ENCODE measurements at places on chromosomes 7 and 10.
A peak's percentile ranks its signal among the peaks of the same experiment; 100 is the strongest.

DNA sequence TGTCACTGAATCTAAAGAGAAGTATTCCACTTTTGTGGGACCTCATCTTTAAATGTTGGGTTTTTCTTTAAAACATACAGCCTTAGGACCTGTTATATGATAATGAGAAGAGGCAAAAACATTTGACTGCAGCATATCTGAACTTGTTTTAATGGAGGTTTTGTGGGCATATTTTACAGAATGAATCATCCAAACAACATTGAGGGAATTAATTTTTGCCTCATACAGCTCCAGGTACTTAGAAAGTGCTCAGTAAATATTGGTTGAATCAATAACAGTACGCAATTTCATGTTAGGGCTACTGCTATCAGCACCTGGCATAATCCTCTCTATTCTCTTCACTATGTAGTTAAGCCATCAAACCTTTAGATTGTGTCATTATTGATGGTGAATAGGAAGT lies 115.9 kb downstream of the MALRD1 start:
- no peak for ATAC-seq

DNA sequence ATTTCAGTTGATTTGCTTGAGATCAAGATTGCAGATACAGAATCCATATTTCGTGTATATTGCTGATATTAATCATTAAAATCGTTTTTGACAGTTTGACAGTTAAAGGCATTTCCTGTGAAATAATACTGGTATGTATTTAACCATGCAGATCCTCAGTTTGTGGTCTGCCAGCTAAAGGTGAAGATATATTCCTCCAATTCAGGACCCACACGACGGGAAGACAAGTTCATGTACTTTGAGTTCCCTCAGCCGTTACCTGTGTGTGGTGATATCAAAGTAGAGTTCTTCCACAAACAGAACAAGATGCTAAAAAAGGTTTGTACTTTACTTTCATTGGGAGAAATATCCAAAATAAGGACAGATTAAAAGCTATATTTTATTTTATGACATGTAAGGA lies 94.3 kb downstream of the PTEN start:
- no peak for ATAC-seq

DNA sequence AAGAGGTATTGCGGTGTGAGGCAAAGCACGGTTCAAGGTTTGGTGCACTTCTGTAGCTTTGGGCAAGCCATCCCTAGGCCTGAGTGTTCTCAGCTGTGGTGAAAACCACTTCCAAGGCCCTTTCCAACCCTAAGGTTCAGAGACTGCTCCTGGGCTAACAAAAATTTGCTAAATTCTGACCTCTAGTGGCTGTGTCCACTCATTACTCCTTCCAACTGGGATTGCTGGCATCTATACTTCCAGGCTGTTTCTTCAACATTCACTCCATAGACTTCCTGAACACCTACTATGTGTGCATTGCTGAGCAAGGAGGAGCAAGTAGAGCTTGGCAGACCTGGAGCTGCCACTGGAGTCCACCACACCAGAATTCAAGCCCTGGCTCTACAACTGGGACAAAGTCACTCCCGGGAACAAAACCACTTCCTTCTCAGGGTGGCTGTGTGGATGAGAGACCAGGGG lies 29.3 kb upstream of the SH3PXD2A start:
- ATAC-seq = peak; percentile 80

GRCh38 chr10:49541762-49542161 lies 2.8 kb upstream of the ERCC6 start:
- ATAC-seq = no peak

DNA sequence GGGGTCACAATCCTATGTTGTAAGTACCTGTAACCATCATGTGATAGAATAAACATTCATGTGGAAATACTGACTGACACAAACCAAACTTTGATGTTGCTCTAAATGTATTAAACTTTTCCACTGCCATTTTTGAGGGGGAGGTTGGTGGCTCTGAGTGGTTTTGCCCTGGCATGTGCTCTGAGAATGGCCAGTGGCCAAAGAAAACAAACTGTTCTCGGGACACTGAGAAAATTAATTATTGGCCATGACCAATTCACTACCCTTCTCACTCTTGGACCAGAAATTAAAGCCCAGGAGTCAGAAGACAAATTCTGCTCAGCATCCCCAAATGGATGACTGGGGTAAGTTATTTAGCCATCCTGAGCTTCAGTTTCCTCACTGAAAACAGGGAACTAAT lies 195.9 kb downstream of the XPNPEP1 start:
- ATAC-seq = no peak

- ATAC-seq = no peak
Observed at GRCh38 chr7:97022491-97023306, 1.9 kb downstream of the DLX5 start.

GRCh38 chr7:98514211-98515031 lies 102.7 kb upstream of the NPTX2 start:
- ATAC-seq = no peak

GRCh38 chr10:91592266-91592975 lies 40.5 kb downstream of the PPP1R3C start:
- no peak for ATAC-seq

DNA sequence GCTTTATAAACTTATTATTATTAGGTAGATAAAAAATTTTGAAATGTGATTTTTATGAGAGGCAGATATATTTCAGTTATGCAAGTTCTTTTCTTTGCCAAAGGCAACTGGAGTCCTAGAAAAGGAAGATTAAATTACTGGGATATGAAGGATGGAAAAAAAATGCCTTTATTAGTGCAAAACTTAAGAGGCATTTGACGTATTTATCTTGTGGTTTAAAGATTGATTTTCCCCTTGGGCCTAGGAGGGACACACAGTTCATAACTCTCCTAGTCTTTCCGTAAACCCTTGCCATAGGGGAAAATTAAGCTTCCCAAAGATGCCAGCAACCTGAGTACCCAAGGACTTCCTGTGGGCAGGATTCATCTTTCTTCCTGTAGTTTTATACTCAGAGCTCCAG lies 3.1 kb upstream of the STEAP4 start:
- ATAC-seq = no peak

- ATAC-seq = peak; percentile 95
Observed at GRCh38 chr10:79904671-79905321, 44.1 kb downstream of the SFTPD start.

GRCh38 chr10:75398692-75399460 lies 2.7 kb downstream of the ZNF503 start:
- ATAC-seq = no peak

DNA sequence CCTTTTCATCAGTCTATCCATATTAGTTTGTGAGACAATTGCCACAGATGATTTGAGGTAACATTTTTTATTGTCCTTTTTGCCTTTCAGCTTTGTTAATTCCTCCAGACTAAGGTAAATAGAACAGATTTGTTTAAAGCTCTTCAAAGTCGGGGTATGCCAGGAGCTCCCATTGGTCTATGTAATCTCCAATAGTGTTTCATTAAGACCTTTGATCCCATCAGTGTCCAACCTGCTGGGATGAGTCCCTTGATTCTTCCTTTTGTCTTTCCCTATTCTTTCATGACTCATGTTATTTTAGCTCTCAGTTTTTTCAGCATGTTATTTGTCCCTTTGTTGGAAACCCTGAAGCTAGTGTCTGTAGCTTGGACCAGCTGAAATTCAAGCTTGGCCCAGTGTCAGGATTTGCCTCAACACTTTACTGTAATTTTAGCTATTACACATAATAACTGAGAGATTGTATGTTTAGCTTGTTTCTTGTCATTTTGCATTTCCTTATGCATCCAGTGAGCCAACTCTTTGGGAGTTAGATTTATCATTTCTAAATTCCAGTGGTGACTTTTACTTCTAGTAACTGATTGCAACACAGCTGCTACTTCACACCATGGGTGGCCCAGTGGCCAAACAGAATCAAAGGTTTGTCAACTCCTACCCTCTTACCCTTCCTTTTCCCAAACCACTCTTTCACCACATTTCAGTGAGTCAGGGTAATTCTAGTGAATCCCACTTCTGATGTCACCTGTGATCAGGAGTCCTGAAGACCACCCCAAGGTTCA lies 15.3 kb downstream of the AGBL3 start:
- no peak for ATAC-seq

- ATAC-seq = no peak
Observed at GRCh38 chr10:112509558-112510291, 62.7 kb downstream of the VTI1A start.

DNA sequence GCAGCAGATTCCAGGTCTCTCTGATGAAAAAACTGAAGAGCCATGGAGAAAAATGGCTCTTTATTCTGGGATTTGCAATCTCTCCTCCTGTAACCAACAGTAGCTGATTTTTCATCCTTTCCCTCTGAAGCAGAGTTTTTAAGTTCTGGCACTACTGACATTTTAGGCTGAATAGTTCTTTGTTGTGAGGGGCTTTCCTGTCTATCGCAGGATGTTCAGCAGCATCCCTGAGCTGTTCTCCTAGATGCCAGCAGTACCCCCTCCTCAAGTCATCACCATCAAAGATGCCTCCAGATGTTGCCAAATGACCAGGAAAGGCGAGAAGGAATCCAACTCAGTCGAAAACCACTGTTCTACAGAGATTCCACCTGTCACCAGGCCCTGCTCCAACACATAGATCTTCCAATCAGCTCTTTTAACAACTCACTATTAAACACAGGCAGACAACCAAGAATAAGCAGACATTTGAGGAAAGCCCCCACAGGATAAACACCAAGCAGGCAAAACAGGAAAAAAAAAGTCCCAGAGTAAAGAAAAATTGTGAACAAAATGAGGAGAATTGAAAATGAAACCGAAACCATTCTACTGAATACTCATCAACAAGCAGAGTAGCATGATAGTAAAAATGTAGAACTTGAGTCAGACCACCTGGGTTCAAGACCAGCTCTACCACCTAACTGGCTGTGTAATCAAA lies 124.8 kb downstream of the MPP7 start:
- peak; percentile 35 for ATAC-seq

- ATAC-seq = no peak
Observed at GRCh38 chr7:151010037-151010306, 14.3 kb downstream of the ATG9B start.

GRCh38 chr7:33928986-33929385 lies 23.6 kb downstream of the BMPER start:
- ATAC-seq = no peak

DNA sequence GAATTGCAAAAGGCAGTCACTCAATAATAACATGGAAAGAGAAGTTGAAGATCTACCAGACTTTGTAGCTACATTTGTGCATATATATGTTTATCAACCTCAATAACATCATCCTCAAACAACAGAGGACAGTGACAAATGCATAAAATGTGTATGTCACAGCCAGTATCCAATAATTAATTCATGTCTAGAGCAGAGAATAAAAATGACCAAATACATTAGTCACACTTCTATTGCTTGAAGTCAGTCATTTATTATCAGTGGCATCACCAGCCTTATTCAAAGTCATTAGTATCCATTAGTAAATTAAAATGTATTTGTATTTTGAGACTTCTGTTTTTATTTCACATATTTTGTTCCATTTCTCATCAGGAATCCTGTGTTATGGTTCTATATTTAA lies 852.8 kb downstream of the XPNPEP1 start:
- no peak for ATAC-seq

DNA sequence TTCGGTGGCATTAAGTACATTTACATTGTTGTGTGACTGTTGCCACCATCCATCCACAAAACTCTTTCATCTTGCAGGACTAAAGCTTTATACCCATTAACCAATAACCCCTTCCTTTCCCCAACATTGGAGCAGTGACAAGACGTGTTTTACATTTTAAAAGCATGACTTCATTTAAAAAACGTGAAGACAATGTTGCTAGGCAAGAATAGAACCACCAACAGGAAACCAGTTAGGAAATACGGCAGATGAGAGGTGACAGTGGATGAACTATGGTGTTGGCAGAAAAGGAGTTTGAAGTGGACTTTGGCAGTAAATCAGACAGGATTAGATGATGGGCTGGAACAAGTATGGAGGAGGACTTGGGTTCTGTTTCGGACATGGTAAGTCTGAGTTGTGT lies 17.0 kb downstream of the TMEM236 start:
- no peak for ATAC-seq

DNA sequence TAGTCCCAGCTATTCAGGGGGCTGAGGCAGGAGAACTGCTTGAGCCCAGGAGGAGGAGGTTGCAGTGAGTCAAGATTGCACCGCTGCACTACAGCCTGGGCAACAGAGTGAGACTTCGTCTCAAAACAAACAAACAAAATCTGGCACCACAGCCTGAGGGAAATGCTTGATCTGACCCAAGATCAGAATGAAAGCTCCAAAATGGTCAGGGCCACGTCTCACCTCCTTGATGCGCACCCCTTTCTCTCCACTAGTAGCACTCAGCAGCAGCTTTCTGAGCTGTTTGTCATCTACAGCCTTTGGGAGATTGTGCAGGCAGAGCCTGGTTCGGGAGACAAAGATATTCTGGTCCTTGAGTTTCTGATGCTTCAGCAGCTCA lies 22.7 kb downstream of the RBM28 start:
- ATAC-seq = no peak

DNA sequence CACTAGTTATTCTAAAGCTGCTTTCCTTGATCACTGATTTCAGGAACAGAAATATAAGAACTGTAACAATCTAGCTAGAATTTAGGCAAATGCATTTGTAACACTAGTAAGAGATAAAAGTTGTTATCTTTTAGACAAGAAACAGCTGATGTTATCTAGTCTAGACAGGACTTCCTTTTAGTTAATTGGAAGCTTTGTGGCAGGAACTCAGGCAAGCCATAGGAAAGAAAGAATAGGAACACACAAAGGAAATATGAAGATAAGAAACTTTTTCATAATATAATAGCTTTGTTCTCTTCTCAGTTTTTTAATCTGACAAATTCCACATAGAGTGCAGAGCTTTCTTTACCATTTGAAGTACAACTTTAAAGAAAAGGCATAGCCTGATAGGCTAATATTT lies 59.0 kb upstream of the AGR3 start:
- no peak for ATAC-seq

DNA sequence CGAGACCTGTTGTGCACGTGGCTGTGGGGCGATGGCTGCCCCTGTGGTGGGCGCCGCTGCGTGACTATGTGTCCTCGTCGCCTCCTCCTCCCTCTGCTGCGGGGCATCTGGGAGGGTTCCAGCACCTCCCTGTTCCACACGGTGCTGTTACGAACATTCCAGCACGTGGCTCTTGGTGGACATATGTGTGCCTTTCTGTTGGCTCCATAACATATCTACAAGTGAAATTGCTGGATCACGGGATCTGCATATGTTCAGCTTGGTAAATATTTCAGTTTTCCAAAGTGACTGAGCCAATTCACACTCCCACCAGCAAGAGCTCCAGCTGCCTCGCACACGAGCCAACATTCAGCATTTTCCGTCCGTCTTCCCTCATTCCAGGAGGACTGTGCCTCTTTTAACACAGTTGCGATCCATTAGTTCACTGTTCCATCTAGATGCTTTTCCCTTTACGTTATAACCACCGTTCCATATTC lies 25.1 kb downstream of the SNX8 start:
- no peak for ATAC-seq

- ATAC-seq = no peak
Observed at GRCh38 chr10:92972886-92973285, 87.7 kb upstream of the CYP26C1 start.

DNA sequence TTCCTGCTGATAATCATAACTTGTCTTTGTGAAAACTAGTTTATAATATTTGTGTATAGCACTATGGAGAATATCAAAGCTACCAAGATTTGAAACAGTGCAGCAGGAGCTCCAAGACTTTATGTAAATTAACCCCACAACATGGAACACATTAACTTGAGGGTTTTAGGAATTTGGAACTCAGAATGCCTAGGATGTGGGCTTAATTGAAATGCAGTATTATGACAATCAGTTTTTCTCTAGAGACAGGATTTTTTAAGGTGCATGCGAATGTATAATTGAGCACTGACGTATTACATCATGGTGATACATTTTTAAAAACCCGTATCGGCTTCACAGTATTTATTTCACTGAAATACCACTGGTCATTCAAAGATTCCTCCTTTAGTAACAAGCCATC lies 313.1 kb upstream of the DGKB start:
- ATAC-seq = no peak

GRCh38 chr10:2826675-2827074 lies 240.7 kb upstream of the PFKP start:
- ATAC-seq = no peak

Data from SK-N-SH treated with all-trans-retinoic acid at 6 μM for 48 hours (cell line).